ENCODE measurements at places on chromosomes 4 and X.

GRCh38 chr4:186728631-186729271 is 5.1 kb upstream of the FAT1 start:
- DNase-seq, result no peak

DNA sequence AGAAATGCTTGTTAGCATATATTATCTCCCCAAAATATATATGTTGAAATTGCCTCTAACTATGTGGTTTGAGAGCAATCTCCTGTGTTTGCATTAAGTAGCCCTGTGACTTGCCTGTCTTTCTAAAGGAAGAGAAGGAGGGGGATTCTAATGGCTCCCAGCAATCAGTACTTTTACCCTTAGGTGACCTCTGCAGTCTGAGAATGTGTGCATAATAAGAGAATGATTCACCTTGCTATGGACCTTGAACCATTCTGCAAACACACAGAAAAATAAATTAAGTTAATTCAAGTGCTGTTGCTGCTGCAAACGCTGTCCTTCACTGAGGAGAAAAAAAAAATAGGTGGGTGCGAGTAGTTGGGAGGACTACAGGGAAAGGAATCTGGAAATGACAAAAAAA is 322.2 kb downstream of the IQCM start:
- no peak for DNase-seq

DNA sequence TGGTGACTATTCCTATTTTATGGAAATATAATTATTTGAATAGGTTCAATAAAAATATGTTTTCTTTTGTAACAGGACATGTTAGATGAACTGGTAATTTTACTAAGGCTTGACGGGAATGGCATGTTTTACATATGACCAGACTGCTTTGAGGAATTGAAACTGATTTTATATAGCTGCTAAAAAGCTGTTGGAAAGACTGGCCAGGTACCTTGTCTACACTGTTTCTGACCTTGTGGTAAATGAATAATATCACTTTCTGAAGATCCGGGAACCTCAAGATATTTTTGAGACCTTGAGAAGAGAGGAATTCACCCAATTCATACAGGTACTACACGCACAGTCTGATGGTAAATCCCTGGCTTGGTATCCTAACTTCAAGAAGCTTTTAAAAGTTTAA is 42.1 kb upstream of the USP46 start:
- DNase-seq, result no peak

GRCh38 chr4:150039274-150040127 is 38.7 kb upstream of the DCLK2 start:
- DNase-seq, result no peak

DNA sequence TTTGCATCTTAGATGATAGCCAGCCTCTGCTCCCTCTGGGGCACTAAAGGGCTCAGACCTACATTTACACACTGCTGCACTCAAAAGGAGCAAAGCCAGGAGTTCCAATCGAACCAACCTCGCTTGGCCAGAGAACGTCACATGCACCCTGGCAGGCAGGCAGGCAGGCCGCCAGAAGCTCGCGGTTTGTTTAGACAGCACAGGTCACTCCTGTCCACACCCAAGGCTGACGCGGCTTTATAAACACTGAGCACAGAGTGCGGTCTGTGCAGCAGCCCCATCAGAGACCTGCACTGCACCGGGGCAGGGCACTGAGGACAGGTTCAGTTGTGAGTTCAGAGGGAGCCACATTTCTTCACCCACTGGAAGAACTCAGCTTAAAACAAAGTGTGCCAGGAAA is 143.9 kb downstream of the BCOR start:
- peak; percentile 61 for DNase-seq

DNA sequence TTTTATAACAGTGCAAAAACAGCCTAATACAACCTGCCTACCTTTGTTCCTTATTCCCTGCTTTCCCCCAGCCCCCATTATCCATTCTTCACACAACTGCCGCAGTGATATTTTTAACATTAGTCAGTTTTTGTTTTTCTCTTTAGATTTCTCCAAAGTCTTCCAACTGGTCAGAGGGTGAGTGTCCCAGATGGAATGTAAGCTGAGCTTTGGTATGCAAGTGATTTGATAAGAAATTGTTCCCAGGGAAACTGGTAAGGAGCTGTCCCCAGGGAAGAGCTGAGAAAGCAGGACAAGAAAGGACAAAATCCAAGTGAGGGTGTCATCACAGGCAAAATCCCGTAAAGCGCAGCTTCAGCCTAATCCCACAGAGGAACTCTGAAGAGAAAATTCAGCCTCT is 475.5 kb upstream of the ADGRL3 start:
- no peak for DNase-seq

- DNase-seq, result no peak
Measured at GRCh38 chr4:157246964-157247363, 26.4 kb downstream of the GRIA2 start.

DNA sequence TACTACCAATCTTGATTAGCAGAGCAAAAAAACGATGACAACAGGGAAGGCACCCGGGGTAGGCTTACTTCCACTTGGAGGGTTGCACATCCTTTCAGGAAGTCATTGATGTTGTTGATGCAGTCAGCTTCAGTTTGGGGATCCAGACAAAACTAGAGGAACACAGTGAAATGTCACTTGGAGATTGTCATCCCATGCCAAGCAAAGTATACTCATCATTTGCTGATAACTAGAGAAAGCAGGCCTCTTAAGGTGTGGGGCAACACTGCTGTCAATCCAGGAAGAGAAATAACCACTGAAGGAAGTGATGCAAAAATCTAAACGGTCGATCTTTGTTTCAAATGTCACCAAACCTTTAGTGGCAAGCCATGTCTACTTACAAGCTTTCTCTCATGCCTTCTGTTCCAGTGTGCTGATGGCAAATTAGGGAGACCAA is 1.4 kb downstream of the ARHGEF6 start:
- DNase-seq, result no peak

- no peak for DNase-seq
Measured at GRCh38 chr4:4726051-4726450, 133.4 kb upstream of the MSX1 start.

DNA sequence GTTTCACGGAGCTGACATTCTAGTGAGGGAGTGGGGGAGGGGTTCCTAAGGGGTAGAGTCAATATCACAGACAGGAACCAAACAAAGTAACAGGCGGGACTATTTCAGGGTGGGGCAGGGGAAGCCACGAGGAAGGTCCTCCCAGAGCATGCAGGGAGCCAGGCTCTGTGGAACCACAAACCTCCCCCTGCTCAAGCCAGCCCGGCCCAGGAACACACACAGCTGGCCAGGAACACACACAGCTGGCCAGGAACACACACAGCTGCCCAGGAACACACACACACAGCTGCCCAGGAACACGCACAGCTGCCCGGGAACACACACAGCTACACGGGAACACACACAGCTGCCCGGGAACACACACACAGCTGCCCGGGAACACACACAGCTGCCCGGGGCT is 24.8 kb downstream of the EVC2 start:
- DNase-seq, result peak; percentile 56

- DNase-seq, result no peak
Measured at GRCh38 chr4:38003102-38003501, 42.9 kb downstream of the PTTG2 start.

GRCh38 chr4:158609116-158609515 is 62.6 kb downstream of the C4orf46 start:
- DNase-seq, result no peak

GRCh38 chr4:57985161-57985560 is 875.0 kb upstream of the IGFBP7 start:
- DNase-seq, result no peak

DNA sequence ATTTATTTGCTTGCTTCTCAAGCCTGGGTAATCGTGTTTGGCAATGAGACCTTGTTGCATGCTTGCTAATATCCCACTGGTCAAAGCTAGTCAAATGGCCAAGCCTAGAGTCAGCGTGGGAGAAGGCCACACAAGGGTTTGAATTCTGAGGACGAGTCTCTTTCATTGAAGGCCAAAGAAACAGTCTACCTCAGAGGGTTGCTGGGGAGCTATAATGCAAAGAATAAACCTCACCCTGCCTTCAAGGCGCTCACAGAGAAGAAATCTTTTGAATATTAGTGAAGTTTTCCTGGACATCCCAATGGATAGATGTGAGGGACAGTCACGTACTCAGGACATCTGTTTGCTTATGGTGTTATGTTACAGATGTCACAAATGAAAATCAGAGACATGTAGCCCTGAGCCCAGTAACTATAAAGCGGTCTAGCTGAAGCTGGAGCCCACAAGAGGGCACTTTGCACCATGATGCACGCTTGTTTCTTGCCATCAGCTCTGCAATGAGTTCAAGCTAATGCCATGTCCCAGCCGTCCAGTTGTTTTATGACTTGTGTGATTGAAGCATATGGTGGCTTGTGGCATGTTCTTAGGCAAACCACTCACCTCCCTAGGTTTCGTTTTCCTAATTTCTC is 1.1 kb upstream of the TLR3 start:
- peak; percentile 53 for DNase-seq

GRCh38 chr4:130478406-130478805 is 1382.5 kb downstream of the C4orf33 start:
- no peak for DNase-seq

- no peak for DNase-seq
Measured at GRCh38 chr4:110088670-110089069, 109.7 kb downstream of the ELOVL6 start.

- no peak for DNase-seq
Measured at GRCh38 chrX:9907645-9908387, 59.3 kb upstream of the CLDN34 start.

Measured in left hindlimb (tissue), 1 donor.